Stimulated activated CD4-positive, alpha-beta T cell treated with anti-CD3 and anti-CD28 coated beads, Interleukin-1b, Interleukin-23, amount 100 ng/mL, for 4 hours (primary cell): ENCODE measurements at places on chromosomes 6 and 20.

DNA sequence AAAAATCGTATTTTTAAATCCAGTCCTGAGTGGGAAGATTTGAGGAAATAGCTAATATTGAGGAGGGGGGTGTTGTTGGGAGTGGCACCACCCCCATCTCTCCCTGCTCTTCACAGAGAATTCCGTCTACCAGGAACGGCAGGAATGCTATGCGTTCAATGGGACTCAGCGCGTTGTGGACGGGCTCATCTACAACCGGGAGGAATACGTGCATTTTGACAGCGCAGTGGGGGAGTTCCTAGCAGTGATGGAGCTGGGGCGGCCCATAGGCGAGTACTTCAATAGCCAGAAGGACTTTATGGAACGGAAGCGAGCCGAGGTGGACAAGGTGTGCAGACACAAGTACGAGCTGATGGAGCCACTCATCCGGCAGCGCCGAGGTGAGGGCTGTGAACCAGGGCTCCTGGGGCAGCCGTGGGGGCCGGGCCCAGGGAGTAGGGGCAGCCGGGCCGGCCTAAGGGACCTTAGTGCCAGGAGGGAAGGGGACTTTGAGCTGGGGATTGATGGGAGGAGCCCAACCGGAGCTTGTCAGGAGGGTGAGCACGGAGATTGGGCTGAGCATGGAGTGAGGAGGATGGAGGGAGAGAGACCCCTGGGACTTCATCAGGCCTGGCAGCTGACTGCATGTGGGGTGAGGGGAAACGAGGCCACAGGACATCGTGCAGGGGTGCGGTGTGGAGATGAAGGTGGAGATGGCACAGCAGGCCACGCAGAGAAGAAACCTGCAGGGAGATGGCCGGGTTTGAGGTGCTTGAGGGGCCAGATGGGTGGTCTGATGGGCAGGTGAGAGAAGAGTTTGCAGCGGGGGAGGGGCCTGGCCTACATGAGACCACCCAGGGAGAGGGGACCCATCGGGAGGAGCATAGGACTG, 41.3 kb downstream of the HLA-DPB1 start:
- no peak for DNase-seq

GRCh38 chr6:62445521-62445920, 159.5 kb upstream of the KHDRBS2 start:
- no peak for DNase-seq

- no peak for DNase-seq
These were observed 114.1 kb downstream of the KIF16B start for GRCh38 chr20:16459019-16459700.

DNA sequence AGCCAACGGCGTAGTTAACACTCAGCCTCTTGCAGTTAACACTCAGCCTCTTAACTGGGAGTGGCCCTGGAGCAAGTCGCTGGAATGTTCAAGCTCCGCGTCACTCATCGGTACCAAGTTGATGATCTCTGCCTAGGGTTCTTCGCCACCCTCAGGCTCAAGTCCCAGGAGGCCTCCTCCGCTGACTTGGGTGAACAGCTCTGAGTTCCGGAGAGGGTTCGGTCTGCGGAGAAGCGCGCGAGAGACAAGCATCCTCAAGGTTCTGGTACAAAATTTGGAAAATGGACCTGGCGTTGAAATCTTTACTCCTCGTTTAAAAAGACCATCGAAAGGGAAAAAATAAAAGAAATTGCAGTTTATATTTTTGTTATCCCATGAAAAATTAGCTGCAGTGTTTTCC, 876 bp upstream of the DSP start:
- DNase-seq, result no peak

- no peak for DNase-seq
These were observed 10.3 kb downstream of the KIF25 start for GRCh38 chr6:168007592-168008338.

GRCh38 chr6:134315974-134316441, 1.9 kb downstream of the SGK1 start:
- no peak for DNase-seq

DNA sequence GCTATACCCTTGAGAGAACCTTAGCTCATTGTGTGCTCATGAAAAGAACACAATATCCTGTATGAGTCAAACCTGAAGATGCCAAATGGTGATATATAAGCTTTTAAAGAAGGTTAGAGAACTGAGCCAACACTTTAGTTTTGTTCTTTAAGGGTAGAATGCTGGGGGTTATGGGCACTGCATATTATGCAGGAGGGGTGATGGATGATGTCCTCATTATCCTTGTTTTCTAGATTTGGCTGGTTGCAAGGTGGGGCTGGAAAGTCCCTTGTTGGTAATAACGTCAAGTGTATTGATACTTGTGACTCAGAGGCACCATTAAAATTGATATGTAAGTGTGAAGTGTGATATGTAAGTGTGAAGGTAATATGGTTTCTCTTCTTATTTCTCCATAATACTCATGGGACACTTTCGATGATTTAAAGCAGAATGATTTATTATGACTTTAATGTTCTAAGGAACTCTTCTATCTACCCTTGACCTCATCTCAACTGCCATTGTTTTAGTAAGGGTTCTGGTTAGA, 113.7 kb upstream of the DTNBP1 start:
- no peak for DNase-seq

DNA sequence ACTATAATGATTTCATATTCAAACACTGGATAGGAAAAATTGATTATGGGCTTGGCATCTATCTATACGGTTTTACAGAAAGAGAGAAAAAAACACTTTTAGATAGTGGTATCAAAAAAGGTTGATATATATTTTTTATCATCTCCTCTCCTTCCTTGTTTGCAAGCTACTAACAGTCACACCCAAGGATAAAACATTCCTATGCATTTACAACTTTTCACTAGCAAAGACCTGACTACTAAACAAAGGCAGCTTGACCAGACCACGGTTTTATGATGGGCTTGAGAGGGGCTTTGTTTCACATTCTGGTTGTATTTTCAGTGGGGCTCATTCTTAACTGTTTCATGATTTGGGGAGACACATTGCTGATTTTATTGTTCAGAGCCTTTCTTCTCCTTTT, 477.6 kb upstream of the CITED2 start:
- no peak for DNase-seq

DNA sequence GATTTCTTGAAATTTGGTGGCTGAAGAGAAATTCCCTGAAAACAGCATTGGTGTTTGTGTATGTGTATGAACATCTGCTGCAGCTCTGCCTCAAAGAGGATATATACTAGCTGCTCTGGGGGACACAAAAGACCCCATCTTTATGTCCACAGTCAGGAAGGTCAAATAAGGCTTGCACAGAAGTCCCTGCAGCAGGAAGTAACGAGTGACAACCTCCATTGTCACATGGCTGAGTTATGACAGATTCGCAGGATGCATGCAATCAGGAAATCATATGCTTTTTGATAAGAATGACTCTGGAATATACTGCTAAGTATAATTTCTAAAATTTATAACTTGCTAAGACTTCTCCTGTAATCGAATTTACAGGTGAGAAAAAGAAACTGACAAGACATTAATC, 225.9 kb upstream of the CST7 start:
- DNase-seq, result no peak

DNA sequence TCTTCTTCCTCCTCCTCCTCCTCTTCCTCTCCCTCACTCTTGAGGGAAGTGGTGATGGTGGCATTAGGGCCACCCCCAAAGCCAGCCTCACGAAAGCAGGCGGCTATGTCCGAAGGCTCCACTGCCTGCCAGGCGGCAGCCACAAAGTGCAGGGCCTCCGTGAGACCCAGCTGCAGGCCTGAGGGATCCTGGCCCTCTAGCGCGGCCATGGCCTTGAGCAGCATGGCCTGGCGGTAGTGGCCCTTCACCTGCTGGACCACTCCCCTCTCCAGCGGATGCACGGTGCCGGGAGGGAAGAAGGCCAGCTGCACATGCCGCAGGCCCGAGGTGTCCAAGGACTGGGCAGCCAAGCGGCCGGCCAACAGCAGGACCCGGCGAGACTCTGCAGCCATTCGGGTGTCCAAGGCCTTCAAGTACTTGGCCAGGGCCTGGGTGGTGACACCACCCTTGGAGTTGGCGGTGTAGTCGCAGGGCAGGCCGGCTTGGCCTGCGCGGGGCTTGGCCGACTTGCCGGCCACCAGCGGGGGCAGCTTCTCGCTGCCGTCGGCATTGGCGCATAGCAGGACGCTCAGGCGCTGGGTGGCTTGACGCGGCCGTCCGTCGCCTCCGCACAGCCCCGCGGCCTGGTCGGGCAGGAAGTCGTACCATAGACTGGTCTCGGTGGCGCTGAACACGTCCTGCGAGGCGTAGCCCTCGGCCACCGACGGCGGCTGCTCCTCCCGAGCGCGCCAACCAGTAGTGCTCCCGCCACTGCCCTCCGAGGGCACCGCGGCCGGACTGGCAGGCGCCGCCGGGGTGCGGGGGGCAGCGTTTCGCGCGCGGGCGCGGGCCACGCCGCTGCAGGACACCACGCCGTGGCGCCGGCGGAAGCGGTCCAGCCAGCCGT, 1.1 kb downstream of the CENPB start:
- no peak for DNase-seq

DNA sequence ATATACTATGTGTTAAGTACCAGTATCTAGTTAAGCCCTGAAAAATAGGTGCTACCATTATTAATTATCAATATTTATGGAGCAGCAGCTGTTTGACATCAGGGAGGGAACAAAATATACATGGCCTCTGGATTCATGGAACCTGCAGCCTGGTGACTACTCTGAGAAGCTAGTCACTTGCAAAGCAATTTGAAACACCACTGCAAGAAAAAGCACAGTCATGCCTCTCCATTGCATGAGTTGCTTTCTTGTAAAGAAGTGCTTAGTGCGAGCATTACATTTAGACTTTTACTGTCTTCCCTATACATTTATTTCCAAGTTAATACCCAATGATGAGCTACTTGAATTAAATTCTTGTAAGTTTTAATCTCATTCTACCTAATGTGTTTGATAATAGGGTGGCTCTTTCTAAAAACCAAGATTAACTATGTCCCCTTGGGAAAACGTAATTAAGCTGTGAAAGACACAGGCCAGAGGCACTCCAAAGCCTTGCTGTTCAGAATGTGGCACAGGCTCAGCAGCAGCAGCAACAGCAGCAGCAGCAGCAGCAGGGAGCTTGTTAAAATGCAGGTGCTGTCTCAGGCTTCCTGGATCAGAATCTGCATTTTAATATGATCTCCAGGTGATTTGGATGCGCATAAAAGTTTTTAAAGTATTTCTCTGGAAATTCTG, 83.6 kb downstream of the PFDN4 start:
- DNase-seq, result no peak

DNA sequence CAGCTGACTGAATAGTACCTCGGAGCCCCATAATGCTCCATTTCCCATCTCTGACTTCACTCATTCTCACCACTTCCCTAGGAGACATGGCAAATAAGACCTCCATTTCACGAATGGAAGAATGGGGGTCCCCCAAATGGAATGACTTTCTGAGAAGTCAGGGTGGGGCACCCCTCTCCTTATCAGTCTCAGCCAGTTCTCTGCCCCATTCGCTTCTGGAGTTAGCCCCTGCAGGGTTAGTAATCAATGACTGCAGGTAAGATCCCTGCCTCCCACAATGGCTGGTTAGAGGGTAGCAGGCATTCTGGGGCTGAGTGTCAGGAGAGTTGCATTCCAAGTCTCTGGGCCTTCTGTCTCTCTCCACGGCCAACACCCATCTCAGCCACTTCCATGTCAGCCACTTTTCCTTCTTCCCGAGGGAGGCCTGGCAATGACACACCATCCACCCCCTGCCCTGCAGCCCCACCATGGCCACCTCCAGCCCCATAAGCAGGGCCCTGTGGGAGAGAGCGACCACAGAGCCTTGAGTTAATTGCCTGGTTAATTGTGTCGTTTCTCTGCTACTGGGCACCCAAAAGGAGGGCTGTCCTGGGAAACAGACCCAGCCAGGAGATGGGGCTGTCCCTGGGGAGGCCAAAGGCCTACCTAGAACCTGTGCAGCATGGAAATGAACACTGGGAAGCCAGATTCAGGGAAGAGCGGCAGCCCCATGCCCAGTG, 13.4 kb downstream of the CCDC167 start:
- no peak for DNase-seq

- DNase-seq, result no peak
These were observed 26.3 kb downstream of the PPP1R14C start for GRCh38 chr6:150169181-150169580.

GRCh38 chr20:19968466-19969073, 48.6 kb upstream of the NAA20 start:
- DNase-seq, result no peak

DNA sequence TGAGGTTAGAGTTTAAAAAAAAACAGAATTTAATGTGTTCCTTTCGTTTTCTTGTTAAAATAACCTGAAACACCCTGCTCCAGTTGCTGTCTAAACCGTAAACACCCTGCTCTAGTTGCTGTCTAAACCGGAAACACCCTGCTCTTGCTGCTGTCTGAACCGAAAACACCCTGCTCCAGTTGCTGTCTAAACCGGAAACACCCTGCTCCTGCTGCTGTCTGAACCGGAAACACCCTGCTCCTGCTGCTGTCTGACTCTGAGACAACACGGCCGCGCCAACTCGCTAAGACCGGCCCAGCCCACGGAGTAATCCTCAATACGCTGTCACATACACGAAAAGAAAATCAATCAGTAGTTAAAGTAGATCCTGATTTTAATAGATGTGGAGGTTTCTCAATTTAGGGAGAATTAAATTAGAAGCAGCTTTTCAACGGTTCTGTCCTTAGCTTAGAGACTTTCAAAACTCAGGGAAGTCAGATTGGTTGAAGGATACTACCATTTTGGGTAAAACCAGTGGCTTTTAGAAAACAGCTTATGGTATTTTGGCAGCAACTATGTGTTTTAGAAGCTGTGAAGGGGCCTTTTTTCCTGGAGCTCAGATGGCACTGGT, 98.3 kb downstream of the RAMACL start:
- peak; percentile 65 for DNase-seq

- no peak for DNase-seq
These were observed 7.2 kb downstream of the PEX3 start for GRCh38 chr6:143457563-143458359.

- DNase-seq, result no peak
These were observed 4.8 kb upstream of the MRPS10 start for GRCh38 chr6:42222448-42222847.

GRCh38 chr6:128580224-128581110, 60.1 kb upstream of the PTPRK start:
- no peak for DNase-seq

DNA sequence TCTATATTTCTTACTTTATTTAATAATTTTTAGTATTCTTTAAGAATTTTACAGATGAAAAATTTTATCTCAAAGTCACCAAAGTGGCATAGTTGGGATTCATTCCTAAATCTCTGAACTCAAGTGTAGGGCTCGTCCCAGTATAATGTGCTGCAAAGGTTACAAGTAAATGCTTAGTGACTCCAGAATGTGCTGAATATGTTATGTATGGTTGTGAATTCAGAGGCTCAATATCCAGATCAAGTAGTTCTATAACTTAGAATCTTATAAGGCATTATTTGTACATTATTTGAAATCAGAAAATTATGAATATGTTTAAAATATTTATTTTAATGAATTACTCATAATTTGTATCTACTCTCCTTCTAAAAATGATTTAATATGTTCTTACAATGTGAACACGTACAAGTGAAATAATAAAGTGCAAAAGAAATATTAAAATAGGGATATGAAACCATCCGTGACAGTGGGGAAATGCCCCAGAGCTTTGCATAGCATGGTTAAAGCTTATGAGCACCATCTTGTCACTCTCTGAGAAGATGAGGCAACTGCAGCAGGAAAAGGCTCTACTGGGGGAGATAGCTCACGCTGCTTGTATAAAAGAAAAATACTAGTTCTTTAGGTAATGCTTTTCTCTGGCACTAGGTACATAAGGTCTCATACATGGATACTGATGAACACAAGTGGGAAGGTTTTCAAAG, 259.0 kb downstream of the FOXC1 start:
- DNase-seq, result no peak

GRCh38 chr20:60497298-60498035, 539.2 kb downstream of the CDH26 start:
- no peak for DNase-seq
